ENCODE measurements at places on chromosomes 12 and 14. TPM values are rescaled to one million over a fixed set of nuclear protein-coding genes. Genes with fewer than 3 reads are reported as not detected.

GRCh38 chr14:70415788-70416187 lies 1.1 kb downstream of the SYNJ2BP start:
- no peak for DNase-seq

AICDA gene
- not detected for total RNA-seq

- no peak for DNase-seq
These were observed 24.9 kb upstream of the FZD10 start for GRCh38 chr12:130137040-130138018.

GRCh38 chr12:121515615-121516014 lies 65.2 kb downstream of the KDM2B start:
- no peak for DNase-seq

Data from HCT116 (cell line).